ENCODE measurements at places on chromosomes 13 and 19.

DNA sequence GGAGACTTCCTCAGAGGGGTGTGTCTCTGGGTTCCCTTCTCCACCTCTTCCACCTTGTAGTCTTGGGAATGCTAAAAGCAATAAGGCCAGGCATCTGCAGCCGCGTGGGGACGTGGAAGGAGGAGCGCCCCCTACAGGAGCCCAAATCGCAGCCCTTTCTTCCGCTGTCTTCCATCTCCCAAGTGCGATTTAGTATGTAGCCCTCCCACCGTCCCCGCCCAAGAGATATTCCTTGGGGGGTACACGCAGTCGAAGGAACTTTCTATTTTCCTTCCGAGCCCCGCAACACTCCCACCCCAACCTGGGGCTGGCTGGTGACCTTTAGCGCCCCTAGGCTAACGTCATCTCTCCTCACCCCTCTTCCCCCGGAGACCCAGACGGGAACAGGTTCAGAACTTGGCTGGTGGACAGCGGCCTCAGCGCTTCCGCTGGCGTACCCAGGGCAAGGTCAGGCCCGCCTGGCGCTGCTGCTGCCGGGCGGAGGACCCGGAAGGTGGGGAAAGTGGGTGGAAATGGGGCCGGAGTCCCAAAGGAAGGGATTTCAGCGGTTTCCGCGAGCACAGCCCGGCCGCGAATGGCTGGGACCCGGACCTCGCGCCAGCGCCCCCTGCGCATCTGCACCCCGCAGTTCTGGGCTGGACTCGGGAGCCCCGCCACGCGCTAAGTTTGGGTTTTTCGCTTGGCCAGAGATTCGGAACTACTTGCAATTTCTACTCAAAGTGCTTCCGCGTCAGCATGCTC, 2.1 kb upstream of the PCDH8 start:
- DNase-seq: no peak

- DNase-seq: no peak
These were observed 66.1 kb upstream of the FRY start for GRCh38 chr13:31965361-31966066.

DNA sequence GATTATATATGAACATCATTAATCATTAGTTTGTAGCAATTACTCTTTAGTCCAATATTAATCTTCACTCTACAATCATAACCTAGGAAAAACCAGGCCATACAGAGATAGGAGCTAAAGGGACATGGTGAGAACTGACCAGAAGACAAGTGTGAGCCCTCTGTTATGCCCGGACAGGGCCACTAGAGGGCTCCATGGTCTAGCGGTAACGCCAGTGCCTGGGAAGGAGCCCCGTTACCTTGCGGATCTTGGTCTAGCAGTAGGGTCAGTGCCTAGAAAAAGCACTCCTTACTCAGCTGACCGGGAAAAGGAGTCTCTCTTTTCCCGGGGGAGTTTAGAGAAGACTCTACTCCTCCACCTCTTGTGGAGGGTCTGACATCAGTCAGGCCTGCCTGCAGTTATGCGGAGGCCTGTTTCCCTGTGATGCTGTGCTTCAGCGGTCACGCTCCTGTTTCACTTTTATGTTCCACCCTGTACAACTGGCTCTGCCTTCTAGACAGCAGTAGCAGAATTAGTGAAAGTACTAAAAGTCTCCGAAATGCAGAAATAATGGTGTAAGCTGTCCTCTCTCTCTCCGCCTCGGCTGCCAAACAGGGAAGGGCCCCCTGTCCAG, 13.8 kb downstream of the OR7D4 start:
- DNase-seq: peak; percentile 5

DNA sequence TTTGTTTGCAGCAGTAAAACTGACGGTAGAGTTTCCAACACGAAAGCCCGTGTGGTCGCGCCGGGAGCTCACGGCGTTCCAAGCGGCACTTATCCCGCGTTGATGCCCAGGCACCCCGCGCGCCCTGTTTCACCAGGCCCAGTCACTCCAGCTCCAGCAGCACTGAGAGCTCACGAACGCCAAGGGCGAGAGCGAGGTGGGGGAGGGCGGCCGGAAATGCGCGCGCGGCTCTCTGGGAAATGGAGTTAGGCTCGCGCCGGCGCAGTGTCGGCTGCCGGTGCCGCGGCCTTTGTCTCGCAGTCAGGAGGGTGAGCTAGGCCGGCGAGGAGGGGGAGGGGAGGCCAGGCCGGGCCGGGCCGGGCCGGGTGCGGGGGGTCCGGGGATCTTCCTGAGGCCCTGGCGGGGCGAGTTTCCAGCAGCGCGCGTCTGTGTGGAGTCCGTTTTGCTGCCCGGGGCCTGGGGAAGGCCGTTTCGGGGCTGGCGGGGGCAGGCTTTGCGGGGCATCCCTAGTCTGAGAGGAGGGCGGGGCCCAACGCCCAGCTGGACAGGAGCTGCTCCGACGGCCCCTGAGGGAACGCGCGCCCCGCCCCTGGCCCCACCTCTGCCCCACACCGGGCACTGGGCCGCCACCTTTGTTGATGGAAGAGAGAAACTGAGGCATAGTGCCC, at the start of gene ZNF135:
Gene ZNF135 (plus strand): TSS at position 280 of the 668 bp plus-strand sequence. CDS start 721 bp downstream, outside the sequence.
- DNase-seq: peak; percentile 36

DNA sequence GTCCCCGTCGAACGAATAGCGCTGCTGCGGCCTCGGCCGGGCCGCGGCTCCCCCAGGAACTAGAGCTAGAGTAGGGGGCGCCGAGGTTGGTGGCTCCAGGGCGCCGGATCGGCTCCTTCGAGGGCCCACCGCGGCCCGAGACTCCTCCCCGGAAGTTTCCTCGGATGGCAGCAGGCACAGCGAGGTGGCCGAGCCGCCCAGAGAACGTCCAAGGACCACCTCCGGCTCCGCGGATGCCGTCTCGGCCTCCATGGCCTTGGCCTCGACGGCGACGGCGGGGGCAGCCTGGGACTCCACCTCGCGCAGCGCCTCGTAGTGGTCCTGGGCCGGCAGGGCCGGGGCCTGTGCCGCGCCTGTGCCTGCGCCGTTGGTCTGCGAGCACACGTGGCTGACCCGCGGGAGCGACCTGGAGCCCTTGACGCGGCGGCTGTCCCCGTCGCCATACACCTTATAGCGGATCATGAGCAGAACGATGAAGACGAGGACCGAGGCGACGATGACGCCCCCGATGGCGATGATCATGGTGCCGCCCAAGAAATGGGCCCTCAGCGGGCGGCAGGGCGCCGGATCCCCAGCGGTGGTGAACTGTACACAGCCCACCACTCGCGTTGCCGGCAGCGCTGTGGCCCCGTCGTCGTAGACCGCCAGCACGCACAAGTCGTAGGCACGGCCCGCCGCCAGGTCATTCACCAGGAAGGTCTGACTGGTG, 11.8 kb downstream of the IFNL1 start:
- DNase-seq: no peak

DNA sequence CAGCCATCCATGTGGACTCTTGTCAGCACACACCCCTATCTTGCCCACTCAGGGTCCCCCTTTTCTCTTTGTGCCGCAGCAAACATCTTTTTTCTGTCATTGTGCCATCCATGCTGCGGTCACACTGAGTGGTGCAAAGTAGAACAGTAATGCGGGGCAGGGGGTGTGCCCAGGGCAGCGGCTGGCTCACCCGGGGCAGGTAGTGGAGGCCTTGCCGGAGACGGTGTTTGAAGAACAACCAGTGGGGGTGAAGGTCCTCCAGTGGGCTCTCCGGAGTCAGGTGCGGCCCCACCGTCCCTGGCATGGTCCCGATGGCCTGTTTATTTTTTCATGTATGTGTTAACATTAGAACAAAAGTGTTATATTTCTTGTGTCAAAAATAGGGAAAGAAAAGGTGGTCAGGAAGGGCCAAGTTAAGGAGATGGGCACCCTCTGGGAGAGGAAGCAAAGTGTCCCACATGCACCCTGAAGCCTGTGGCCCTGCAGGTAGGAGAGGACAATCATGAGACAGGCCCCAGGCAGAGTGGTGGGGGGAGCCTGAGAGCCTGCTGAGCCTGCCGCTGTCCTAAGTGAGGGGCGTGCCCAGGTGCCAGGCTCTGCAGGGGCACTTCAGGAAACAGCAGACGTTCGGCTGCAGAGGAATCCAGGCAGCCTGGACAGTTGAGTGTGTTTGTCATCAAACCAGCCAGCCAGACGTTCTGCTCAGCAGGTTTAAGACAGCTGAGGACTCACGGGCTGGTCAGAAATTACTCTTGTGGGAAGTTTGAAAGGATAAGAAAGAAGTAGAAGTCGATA, 12.3 kb downstream of the TSSK6 start:
- DNase-seq: no peak

DNA sequence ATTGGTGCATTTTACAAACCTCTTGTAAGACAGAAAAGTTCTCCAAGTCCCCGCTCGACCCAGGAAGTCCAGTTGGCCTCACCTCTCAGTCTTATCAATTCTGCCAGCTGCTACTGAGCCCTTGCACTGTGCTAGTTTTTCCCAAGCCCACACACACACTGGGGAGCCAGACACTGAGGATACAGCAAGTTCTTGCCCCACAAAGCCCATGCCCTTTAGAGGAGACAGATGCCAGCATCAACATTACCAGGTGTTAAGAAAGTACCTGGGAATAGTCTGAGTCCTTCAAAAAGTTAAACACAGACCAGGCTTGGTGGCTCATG, 175.0 kb downstream of the PTPRS start:
- DNase-seq: no peak

DNA sequence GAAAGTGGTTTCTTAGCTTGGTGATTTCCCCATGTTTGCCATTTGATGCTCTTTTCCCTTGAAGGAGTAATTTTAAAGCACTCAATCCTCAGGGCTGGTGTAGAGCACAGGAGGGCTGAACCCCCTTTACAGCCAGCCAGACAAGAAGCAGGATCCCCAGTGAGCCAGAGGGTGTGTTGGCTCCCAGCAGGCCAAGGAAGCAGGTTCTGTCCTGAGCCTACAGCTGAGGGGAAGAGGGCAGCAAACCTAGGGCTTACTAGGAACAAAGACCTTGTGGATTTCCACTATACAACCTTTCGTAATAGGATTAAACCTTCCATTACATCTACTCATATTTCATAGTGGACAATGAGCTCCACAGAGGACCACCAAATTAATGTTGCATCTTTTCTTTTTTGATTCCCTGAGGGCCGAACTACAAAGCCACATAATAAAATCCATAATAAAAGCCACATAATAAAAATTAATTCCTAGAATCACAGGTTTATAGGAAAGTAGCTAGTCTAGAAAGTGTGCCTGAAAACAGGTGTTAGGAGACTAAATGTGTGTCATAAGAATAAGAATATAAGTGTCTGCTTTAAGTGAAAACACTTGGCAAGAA, 300.2 kb downstream of the DCLK1 start:
- DNase-seq: no peak

DNA sequence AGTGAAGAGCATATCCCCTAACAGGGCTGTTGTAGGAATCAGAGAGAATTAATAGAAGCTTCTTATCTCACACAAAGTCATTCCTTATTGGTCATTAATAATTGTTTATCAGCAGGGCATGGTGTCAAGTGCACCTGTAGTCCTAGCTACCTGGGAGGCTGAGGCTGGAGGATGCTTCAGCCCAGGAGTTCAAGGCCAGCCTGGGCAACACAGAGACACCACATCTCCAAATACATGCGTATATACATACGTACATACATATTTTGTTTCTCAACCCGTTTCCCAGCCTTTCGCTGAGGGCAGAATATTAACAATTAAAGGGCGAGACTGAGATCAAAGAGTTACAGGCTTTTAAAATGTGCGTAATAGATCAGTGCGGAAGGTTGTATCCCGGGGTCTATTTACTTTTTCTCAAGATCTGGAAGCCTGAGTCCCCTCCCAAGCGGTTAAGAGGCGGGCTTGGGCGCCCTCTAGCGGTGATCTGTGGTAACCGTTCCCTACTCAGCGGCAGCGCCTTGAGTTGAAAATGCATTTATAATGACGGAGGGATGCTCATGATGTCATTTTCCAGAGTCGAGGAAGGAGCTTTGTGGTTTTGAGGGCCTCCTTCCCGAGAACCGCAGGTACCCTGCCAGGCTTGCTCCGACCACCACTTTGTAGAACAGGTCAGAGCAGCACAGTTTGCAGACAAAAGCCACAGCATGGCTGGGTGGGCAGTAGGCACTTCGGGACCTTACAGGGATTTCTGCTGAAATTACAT, 169.6 kb upstream of the GPR12 start:
- peak; percentile 15 for DNase-seq

DNA sequence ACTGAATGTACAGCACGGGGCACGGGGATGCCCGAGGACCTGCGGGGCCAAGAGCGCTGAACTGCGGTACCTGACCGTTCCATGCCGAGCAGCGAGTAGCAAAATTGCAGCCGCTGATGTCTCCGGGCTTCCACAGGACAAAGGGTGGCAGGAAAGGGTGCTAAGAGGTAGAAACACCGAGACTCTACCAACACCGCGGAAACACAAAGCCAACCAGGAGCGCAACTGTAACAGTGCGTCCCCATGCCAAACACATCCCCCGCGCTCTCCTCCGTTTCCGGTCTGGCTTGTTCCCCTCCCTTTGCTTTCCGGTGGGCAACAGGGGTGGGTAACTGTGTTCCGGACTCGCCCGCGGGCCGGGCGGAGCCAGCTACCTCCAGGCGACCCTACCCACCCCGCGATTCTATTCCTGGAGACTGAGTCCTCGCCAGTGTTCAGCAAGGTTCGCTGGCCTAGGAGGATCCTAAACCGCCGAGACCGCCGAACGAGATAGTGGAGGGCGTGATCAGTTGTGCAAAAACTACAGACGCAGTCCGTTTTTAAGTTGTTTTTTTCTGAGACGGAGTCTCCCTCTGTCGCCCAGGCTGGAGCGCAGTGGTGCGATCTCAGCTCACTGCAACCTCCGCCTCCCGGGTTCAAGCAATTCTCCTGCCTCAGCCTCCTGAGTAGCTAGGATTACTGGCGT, 34.9 kb upstream of the NEK3 start:
- DNase-seq: peak; percentile 70

DNA sequence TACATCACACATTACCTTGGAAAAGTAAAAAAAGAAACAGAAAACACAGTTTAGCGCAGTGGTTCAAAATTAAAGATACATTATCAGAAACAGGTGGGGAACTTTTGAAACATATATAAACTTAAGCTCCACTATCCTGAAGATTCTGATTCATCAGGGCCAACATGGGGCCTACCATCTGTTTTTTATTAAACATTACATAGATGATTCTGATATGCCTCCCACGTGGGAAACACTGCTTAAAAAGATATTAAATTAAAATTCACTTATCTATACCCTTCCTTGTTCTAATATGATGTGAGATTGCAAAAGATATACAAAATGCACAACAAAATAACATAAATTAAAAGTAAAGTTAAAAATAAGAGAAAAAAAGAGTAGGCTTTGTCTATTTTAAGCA, 125.0 kb downstream of the VWA8 start:
- DNase-seq: no peak

GRCh38 chr19:47471733-47472457, at the start of gene SLC8A2:
Gene SLC8A2 (minus strand): TSS chr19:47471893. CDS start chr19:47466403, 5,490 bp downstream.
- no peak for DNase-seq

GRCh38 chr19:19591133-19591825, 27.2 kb downstream of the PBX4 start:
- DNase-seq: peak; percentile 12

GRCh38 chr13:109406376-109406992, 379.9 kb downstream of the IRS2 start:
- DNase-seq: no peak
